Muscle of leg (tissue), 16 donors: ENCODE measurements at places on chromosomes 4 and X. TPM values are rescaled to one million over a fixed set of nuclear protein-coding genes. Genes with fewer than 3 reads are reported as not detected.

DNA sequence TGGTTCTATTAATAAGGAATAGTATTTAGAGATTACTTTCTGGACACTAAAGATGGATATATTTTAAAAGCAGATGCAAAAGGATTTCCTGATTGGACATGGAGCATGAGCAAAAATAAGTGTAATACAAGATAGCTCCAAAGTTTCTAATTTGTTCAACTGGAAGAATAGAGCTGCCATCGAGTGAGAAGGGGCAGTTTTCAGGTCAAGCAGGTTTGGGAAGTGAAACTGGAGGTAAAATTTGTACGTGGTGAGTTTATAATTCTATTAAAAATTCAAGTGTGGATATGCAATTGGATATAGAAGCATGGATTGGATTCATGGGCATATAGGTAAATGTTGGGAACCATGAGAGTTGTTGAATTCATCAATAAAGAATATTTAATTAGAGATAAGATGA is 31.8 kb downstream of the PRDM8 start:
- DNase-seq: no peak

Gene ACE2
- not detected for polyA plus RNA-seq

GRCh38 chr4:4394644-4395043 is 7.7 kb downstream of the NSG1 start:
- no peak for DNase-seq

DNA sequence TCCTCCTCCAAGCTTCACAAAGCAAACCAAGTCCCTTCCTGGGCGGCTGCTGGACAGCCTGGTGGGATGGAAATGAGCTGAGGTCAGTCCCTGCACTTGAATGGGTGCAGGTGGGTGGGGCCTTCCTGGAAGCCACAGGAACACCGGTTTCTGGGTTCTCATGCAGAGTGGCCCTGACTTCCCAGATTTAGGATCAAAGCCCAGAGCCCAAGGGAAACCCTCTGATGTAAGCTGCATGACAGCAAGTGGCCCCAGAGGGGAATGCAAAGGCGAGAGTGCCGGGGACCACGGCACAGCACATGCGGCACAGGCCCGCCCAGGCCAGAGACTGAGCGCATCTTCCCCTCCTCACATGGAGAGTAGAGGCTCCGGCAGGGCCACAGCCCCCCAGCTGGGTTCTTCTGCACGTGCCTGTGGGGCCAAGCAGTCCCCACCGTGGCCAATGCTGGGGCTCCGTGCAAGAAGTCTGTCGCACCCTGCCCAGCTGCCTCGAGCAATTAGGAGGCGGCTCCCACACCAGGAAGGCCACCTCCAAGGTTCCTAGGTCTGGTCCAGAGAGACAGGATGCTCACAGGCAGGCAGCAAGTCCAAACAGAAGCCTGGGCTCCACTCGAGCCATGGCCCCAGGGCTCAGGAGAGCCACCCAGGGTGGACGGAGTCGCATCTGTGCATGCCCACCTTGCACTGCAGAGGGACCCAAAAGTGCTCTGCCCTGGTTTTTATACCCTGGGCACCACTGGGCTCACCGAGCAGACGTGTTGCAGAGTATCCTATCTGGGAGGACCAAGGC is 83.0 kb downstream of the HTRA3 start:
- no peak for DNase-seq

Gene HSD17B13
- 0.27 TPM for polyA plus RNA-seq

- no peak for DNase-seq
Observed at GRCh38 chrX:155857561-155857960, 23.6 kb upstream of the VAMP7 start.

DNA sequence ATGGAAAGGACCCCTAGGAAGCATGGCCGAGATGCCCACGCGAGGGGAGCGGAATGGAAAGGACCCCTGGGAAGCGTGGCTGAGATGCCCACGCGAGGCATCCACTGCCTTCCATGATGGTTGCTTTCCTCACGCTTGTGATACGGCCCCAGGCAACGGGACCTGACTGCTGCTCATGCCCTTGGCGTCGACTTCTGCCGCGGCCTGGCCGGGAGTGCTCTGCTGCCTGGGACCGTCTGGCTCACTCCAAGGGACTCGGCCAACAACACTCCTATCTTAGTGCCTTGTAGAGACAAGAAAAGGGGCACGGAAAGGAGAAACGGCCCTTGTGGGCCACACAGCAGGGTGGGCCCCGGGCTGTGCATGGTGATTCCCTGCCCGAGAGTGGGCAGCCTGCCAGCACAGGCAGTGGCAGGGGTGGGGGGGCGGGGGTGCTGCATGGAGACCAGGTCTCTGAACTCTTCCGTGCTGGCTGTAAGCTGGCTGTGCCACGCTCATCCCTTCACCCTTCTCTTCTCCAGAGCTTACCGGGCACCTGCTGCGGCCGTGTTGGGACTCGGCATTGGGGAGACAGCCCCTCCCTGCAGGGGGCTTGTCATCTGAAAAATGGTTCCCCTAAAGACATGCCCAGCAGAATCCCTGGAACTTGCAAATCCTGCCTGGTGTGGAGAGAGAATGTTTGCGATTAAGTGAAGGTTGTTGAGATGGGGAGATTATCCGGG is 38.6 kb upstream of the HMX1 start:
- DNase-seq: no peak

- DNase-seq: no peak
Observed at GRCh38 chr4:30818541-30818940, 98.4 kb downstream of the PCDH7 start.

- peak; percentile 11 for DNase-seq
Observed at GRCh38 chrX:129678614-129679195, 23.9 kb upstream of the APLN start.

- DNase-seq: peak; percentile 26
Observed at GRCh38 chr4:112136551-112136950, 8.7 kb upstream of the FAM241A start.

DNA sequence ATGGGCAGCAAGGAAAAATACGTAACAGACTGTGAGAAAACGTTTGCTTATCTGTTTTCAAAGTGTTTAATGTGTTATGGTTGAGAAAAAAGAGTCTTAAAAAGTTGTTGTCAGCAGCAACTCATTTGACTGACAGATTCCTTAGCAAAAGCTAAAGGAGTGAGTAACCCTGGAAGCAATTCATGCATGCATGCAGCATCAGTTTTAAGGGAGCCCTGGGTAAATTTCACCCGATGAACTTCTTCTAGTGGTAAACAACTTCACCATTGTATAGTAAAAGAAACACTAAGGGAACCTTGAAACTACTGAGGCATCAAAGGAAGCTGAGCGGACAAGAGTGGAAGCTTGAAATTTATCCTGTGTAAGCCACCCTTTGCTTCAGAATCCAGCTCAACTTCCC is 583.2 kb upstream of the INTU start:
- no peak for DNase-seq

- DNase-seq: no peak
Observed at GRCh38 chr4:13536607-13537006, 7.7 kb downstream of the NKX3-2 start.
